ENCODE measurements at places on chromosomes 7 and 10.

DNA sequence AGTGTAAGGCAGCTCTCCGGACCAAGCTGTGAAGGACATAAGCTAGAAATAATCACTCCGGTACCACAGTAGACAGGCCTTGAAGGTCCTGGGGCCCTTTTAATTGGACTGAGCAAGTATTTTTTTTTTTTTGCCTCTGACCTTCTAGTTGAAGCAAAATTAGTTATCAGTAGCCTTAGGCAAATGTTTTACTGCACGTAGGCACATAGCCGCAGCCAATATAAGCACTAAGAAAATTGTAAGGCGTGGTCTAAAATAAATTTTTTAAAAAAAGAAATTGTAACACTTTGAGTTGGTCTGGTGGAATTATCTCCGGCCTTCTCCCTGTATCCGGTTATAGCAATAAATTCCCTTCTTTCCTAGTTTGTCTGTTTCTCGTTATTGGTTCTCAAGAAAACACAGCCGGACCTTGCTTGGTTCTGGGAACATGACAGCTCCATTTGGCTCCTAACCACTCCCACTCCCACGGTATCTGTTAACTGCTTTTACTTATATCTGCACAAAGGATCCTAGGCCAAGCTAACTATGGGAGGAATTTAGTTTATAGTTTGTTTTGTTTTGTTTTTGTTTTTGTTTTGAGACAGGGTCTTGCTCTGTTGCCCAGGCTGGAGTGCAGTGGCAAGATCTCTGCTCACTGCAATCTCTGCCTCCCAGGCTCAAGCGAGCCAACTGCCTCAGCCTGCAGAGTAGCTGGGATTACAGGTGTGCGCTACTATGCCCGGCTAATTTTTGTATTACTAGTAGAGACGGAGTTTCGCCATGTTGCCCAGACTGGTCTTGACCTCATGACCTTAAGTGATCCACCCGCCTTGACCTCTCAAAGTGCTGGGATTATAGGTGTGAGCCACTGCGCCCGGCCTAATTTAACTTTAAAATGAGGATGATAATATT lies 124.4 kb upstream of the KIF5B start:
- DNase-seq, result no peak

DNA sequence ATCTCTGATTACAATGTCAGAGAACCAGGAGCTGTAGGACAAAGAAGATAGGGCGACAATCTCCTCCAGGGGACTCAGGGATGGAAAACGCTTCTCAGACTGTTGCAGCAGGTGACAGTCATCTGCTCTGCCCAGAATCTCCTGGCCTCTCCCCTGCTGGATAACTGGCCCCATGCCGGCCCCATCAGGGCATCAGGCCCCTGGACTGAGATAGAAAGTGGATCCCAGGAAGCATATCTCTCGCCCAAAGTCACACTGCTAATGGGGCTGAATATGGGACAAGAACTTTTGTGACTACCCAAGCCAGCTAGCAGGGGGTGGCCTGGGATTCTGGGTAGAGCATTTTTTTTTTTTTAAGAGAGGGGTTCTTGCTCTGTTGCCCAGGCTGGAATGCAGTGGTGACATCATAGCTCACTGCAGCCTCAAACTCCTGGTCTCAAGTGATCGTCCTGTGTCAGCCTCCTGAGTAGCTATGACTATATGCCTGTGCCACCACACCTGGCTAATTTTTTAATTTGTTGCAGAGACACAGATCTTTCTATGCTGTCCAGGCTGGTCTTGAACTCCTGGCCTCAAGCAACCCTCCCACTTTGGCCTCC lies 20.5 kb upstream of the MLXIPL start:
- DNase-seq, result no peak

DNA sequence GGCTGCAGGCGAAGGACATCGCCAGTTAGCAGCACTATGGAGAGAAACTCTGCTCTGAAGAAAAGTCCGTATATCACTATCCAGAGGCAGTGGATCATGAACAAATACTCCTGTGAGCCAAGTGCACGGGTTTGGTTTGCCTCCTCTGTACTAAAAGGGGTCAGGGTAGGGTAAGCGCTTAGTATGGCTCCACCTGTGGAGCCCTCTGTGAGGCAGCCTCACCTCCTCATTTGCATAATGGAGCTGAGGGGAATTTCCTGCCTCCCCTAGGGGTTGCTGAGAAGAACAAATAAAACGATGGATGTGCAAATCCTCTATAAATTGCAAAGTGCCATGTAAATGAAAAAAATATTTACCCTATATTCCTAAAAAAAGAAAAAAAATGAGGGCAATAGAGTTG lies 63.4 kb downstream of the GPR26 start:
- no peak for DNase-seq

- DNase-seq, result no peak
These were observed 509.8 kb downstream of the SUGCT start for GRCh38 chr7:40644454-40645188.

GRCh38 chr7:41069635-41070034 lies 633.3 kb downstream of the INHBA start:
- DNase-seq, result no peak

GRCh38 chr10:75546004-75546403 lies 114.6 kb downstream of the LRMDA start:
- DNase-seq, result no peak

GRCh38 chr10:112701211-112701877 lies 248.7 kb upstream of the TCF7L2 start:
- peak; percentile 72 for DNase-seq

DNA sequence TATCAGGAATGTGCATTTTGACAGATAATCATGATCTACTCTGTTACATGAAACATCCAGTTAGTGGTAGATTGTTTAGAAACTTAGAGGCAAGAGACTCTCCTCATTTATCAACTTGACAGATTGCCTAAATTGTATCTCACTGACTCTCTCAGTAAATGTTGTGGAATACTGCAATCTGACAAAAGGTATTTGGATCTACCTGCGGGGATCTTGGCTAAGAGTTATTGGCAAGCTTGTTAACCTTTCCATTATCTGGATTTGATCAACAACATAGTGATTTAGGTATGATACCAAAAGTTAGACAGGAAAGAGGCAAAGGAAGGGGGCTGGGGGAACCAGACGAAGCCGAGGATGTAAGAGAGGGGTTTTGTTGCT lies 2.0 kb downstream of the VSTM2A start:
- DNase-seq, result no peak

GRCh38 chr7:33832271-33832721 lies 73.0 kb upstream of the BMPER start:
- DNase-seq, result no peak

DNA sequence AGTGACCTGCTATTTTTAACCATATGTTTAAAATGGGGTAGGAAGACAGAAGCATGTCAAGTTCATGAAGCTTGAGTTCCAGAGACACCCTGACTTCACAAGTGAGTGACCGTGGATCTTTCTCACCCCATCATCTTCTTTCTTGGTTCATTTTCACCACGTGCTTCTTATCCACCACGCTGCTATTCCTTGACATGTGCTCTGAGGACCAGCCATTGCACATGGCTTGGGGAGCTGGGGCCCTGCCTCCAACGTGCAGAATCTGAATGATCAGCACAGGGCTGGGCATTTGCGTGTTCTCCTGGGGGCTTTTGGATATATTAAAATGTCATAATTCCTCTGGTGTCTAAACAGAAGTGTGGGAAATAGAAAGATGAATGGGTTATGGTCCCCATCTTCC lies 25.0 kb upstream of the GTPBP4 start:
- no peak for DNase-seq

DNA sequence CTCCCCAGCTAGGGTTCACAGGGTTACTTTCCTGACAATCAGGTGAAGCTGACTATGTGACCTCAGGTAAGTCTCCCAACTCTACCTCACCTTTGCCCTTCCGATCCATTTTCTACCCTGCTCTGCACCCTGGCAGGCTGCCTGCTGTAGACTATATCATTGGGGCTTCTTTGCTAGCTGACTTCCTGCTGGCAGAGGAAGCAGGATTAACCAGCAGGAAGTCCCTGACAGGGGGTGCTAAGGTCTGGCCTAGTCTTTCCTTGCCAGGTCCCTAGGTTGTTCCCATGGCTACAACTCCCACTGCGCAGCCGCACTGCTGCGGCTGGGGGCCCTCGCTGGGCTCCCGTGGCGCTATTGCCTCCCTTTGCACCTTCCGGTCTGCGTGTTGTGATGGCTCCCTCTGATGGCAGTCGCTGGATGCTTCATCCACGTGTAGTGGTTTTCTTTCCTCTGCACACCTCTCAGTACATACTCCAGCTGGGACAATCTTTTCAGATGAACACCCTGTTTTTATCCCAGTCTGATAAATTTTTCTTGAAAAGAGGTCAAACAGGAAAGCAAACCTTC lies 365.9 kb downstream of the REEP3 start:
- DNase-seq, result no peak

GRCh38 chr10:103580430-103580829 lies 86.9 kb downstream of the NEURL1 start:
- DNase-seq, result no peak

GRCh38 chr7:47652591-47652990 lies 70.7 kb upstream of the TNS3 start:
- DNase-seq, result no peak

DNA sequence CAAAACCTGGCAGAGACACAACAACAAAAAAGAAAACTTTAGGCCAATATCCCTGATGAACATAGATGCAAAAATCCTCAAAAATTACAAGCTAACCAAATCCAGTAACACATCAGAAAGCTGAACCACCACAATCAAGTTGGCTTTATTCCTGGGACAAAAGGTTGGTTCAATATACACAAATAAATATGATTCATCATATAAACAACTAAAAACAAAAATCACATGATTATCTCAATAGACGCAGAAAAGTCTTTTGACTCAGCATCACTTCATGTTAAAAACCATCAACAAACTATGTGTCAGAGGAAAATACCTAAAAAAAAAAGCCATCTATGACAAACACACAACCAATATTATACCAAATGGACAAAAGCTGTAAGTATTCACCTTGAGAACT lies 283.5 kb downstream of the THSD7A start:
- no peak for DNase-seq

DNA sequence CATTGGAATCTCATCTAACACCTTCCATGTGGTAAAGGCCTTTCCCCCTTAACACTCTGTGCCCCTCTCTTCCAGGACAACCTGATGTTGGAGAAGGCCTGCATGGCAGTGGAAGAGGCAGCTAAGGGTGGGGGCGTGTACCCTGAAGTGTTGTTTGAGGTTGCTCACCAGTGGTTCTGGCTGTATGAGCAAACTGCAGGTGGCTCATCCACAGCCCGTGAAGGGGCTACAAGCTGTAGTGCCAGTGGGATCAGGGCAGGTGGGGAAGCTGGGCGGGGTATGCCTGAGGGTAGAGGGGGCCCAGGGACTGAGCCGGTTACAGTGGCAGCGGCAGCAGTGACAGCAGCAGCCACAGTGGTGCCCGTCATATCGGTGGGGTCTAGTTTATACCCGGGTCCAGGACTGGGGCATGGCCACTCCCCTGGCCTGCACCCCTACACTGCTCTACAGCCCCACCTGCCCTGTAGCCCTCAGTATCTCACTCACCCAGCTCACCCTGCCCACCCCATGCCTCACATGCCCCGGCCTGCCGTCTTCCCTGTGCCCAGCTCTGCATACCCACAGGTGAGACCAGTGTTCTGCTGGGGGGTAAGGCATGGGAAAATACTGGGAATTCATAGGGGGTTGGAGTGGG lies 12.4 kb downstream of the NDST2 start:
- no peak for DNase-seq

DNA sequence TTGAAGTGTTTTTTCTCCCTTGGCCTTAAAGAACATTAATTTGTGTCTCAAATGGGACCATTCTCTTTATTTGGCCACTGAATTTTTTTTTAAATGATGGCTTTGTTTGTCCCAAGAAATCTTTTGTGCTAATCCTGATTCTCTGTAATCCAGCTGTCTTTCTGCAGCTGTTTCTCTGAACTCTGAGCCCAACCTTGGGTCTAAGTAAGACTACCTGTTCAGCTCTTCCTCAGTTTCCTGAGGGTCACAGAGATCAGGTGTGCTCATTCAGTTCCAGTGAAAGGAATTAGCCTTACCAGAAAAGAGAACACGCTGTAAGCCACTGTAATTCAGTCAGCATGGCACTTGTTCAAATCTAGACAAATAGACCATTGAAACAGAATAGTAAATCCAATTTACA lies 94.2 kb downstream of the ANKIB1 start:
- no peak for DNase-seq

GRCh38 chr10:72736176-72736827 lies 44.4 kb downstream of the MCU start:
- peak; percentile 38 for DNase-seq

GRCh38 chr7:133529861-133530260 lies 277.0 kb downstream of the EXOC4 start:
- DNase-seq, result no peak

DNA sequence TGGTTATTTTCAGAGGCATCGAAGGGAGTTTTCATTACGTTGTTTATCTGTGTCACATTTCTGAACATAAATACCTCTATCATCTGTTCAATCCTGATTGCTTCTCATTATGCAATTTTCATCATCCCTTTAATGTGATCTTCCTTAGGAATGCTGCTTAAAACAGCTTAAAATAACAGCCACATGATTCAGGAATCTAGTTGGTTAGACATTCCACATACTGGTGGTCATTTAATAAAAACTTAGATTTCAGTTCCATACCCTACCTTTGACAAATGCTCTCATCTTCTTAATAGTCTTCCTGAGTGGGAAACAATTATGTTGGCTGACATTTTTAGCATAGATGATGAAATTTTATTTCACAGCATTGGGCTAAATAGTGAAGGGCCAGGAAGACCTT lies 191.3 kb upstream of the CDCA7L start:
- DNase-seq, result no peak

DNA sequence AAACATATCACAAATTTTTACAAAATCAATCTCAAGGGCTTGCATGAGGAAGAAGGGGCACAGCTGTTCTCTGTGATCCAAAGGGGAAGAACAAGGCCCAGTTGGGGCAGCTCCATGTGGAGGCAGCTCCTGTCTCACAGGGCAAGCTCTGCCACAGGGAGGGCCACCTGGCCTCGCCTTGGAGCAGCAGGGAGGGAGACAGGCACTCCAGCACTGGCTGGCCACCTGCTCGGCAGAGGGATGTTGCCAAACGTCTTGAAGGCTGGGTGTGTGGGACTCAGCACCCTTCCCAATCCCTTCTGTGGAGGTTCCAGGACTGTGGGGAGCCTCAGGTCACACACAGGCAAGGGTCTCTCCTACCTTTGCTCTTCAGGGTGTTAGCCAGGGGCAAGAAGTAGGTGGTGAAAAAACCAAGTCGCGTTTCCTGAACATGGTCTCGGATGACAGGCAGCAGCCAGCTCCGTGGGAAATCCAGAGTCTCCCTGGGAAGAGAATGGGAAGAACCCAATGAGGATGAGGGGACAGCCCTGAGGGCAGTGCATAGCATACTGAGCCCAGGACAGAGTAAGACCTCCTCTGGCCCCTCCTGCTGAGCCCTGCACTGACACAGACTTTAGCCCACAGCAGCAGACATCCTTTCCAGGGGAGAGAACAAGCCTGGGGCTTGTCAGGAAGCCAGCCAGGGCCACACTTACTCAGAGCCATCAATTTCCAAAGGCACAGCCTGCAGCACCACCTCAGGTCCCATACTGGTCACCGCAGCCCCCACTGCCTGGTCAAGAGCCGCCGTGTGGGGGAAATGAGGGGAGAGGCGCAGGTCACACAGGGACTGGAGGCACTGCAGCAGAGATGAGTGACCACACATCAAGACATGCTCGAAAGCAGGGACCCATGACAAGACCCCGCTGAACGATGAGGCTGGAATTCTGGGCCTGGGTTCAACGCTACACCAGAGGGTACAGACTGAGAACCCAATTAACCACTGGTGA lies 21.9 kb downstream of the RRP12 start:
- no peak for DNase-seq

Data from hindlimb muscle (tissue), 1 donor.